ENCODE measurements at places on chromosomes 12 and 14.

GRCh38 chr12:102504280-102504679 is 23.9 kb upstream of the IGF1 start:
- no peak for DNase-seq

- no peak for DNase-seq
Observed at GRCh38 chr14:29821242-29821641, 106.4 kb downstream of the PRKD1 start.

DNA sequence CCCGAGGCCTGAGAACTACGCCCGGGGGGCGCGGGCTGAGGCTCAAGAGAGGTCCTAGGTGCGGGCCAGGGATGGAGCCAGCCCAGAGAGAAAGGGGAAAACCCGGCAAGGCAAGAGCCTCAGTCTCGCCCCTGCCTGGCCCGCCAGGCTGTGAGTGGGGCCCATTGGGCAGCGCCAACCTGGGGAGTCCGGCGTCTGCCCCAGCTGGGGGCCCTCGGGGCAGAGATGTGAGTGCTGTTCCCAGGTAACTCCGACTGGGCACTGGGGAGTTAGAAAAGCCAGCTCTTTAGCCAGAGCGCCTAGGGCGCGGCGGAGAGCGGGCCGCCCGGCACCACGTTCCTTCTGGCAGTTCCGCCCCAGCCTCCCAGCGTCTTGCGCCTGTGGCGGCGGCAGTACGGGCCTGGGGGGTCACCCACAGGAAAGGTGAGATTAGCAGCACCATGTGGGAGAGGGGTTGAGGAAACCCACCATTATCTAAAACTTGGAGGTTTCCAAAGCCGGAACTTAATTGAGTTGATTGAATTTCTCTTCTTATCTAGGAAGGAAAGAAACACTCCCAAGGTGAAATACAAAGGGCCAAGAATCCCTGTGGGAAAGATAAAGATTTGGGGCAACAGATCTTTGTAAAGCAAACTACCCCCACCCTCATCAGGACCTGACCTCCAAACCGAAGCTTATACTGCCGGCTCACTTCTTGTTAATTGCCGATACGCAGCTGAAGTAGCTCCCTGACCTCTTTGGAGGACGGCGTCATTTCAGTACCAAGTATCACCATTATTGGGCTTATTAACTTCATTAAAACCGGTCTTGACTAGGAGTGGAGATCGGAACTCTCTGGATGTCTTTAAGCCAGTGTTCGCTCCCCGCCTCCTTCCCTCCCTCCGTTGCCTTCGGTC is 11.6 kb downstream of the OTX2 start:
- DNase-seq: no peak

DNA sequence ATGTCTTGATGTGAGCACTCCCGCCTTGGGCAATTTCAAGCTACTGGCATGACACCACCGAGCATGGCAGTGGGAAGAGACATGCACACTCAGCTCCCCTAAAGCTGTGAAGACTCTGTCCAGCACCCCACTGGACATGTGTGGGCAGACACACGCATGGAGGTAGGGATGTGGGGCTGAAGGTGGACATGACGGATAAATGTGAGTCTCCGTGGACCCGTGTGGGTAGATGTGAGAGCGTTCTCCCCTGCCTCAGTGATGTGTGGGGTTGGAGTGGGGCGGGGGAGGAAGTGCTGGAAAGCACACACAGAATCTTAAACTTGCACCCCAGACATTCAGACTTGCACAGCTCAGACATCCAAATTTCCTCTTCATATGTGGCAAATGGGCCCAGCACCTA is 12.6 kb downstream of the SLC6A12 start:
- no peak for DNase-seq

GRCh38 chr14:105739331-105740102 is 213.1 kb downstream of the TMEM121 start:
- no peak for DNase-seq

DNA sequence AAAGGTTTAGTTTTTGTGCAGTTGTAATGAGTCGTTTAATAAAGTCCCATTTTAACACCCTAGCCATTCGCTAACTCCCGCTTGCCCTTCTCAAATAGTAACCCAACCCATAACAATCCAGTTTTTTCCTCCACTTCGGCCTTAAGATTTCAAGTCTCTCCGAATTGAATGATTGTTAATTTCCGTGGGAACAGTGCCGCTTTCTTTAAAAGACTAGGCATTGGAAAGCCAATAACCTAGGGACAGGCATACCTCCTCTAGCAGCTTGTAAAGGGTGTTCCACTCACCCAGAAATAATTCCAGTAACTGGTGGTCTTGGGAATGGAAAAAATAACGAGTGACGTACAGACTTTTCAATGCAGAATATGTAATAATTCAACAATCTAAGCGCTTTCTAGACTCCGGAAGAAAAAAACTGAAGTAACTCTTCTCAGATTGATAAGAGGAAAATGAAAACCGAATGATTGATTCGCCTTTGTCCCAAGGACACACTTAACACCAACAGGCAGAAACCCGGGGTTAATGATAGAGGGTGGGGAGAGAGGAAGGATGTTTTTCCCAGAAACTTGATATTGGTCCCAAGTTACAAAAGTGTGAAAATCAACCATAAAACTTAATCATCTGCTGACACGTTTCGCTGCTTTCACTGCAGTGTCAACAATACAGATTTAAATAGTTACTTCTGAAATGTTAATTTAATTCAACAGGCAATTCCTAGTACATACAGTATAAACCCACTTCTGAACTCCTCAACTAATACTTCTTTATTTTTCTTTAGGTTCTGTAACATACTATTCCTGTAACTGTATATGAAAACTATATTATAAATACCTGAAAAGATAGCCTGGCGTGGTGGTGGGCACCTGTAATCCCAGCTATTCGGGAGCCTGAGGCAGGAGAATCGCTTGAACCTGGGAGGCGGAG is 1.0 kb upstream of the SINHCAF start:
- no peak for DNase-seq

DNA sequence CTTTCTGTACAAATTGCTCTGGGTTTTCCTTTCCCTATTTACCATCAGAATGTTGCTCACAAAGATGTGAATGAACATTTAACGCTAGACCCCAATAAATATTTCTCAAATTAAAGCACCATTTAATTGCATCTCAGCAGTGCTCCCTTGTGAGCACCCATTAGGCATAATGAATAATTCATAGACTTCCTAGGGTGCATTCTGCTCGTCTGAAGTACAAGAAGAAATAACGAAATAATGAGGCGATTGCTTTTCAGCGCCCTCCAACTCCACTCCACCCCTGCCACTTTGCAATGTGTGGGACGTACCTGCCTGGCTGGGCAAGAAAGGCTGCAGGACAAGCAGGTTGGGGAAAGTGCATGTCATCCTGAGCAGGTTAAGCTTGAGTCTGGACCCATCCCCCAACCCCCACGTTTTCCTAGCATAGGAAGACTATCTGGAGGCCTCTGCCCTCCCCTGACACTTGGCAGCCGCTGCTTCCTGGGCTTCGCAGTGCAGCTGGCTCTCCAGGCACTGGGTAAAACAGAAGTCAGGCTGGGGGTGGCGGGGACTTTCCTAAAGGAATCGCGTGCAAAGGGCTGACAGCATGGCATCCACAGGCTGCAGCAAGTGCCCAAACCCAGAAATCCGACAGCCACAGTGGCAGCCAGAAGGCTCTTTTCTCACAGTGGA is 253.7 kb downstream of the DUSP6 start:
- no peak for DNase-seq

GRCh38 chr14:74614508-74615495 is 2.8 kb upstream of the LTBP2 start:
- DNase-seq: no peak

GRCh38 chr14:73633116-73634010 is 11.4 kb upstream of the DNAL1 start:
- DNase-seq: no peak

- DNase-seq: no peak
Observed at GRCh38 chr12:131133994-131134393, 180.3 kb downstream of the ADGRD1 start.

- DNase-seq: no peak
Observed at GRCh38 chr12:15550793-15551192, 228.5 kb downstream of the PTPRO start.

- no peak for DNase-seq
Observed at GRCh38 chr12:84329938-84330337, 582.7 kb downstream of the SLC6A15 start.

DNA sequence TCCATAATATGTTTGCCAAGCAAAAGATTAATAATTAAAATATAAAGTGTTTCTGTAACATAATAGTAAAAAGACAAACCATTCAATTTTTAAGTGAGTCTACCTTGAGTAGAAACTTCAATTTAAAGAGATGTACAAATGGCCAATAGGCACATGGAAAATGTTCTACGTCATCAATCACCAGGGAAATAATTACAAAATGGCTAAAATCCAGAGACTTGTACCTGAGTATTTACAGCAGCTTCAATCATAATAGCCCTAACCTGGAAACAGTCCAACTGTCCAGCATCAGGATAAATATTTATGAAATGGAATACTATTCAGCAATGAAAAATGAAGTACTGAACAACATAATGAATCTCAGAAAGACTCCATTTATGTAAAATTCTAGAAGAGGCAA is 95.5 kb upstream of the FAR2 start:
- no peak for DNase-seq

GRCh38 chr14:30221546-30221945 is 293.9 kb upstream of the PRKD1 start:
- no peak for DNase-seq

DNA sequence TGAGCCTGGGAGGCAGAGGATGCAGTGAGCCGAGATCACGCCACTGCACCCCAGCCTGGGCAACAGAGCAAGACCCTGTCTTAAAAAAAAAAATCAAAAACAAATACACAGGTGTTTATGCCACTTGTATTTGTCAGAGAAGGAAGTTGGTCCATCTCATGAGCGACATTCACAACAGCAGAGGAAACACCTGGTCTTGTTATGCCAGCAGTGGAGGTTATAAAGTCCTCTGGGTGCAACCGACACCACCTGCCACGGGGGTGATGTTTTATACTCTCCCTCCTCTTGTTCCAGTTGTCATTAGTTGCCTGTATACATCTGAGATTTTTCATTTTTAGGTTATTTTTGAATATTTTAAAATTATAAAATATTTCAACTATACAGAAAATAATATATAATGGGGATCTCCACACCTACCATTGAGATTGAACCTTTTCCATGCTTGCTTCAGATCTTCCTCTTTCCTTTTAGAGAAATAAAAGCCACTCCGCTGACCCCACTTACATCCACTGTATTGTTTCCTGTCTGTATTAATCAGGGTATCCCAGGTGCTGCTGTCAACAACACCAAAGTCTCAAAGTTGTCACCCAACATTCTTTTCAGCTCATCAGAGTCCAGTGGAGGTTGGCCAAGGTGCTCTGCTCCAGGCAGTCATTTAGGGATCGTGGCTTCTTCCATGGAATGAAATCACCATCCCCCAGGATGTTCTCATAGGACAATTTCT is 65.1 kb downstream of the RNFT2 start:
- no peak for DNase-seq

GRCh38 chr14:24418492-24418873 is 11.0 kb downstream of the CBLN3 start:
- DNase-seq: no peak

GRCh38 chr12:15977999-15978951 is 67.1 kb downstream of the DERA start:
- DNase-seq: no peak

- no peak for DNase-seq
Observed at GRCh38 chr14:94407906-94408305, 19.5 kb upstream of the SERPINA1 start.

DNA sequence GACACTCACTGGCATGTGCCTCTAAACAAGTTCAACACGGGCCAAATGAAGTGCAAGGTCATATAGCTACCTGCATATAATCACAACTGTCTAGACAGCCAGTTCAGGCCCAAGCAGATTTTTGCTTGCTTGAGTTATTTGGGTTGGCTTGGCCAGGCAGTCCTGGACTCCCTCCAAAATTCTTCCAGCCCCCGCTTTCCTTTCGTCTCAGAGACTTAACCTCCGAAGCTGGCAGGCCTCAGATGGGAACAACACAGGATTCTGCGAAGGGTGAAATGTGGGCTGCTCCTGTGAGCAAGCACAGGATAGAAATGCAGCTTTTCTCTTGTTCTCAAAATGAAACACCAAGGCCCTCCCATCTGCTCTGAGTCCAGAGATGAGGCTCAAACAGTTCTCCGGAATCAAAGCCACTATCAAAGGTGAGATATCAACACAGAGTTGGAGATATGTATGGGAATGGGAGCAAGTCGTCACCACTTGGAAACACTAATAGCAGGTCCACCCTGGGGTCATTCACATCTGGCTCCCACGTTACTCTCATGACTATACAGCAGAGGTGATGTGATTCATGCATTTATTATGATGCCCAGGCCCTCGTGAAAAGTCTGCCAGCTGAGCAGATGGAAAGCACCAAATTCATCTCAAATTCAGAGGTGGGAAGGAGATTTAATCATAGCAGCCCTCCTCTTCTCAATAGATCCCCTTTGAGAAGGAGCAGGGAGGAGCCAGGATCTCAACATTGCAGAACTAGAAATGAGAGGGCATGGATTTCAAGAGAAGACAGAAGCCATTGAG is 389.8 kb downstream of the NUAK1 start:
- peak; percentile 56 for DNase-seq

GRCh38 chr14:87640553-87640952 is 352.4 kb downstream of the GALC start:
- DNase-seq: no peak

DNA sequence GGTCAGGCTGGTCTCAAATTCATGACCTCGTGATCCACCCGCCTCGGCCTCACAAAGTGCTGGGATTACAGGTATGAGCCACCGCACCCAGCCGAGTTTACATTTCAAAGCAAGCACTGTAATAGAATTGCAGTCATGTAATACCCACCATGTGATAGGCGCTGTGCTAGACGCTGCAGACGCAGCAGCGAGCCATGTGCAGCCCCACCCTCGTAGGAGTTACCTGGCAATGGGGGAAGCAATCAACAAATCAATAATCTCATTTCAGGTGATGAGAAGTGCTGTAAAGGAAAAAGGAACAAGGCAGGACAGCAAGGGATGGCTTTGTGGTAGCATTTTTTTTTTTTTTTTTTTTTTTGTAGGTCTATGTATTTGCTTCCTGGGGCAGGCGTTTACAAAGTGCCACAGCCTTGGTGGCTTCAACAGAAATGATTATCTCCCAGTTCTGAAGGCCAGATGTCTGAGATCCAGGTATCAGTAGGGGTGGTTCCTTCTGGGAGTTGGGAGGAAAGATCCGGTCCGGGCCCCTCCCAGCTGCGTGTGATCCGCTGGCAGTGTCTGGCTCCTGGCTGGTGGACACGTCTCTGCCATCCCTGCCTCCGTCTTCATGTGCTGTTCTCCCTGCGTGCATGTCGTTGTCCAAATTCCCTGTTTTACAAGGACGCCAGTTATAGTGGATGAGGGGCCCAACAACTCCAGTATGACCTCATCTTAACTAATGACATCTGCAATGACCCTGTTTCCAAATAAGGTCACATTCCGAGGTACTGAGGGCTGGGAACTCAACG is 72.8 kb downstream of the TNFAIP2 start:
- DNase-seq: no peak

- no peak for DNase-seq
Observed at GRCh38 chr12:24584032-24584675, 364.7 kb downstream of the BCAT1 start.

- no peak for DNase-seq
Observed at GRCh38 chr12:126761420-126761819, 1505.5 kb upstream of the TMEM132C start.
